ENCODE measurements at places on chromosomes 6 and 20.

- DNase-seq: peak; percentile 73
Measured at GRCh38 chr6:26234421-26235301, 130.3 kb upstream of the BTN3A2 start.

DNA sequence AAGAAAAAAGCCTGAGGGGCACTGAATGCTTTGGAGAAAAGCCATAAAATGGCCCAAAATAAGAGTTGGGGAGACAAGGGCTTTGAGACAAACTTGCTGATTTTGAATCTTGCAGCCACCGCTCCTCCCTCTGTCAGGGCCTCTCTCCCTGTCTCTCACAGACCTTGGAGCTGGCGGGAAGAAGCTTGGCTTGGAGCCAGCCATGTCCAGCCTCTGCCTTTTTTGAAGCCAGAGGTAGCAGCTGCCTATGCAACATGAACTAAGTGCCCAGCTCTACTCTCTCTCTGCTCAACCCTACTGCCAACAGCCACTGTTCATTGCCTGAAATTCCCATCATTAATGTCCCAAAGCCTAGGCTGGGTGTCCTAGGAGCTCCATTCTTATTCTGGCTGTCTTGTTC is 63.7 kb upstream of the CTNNBL1 start:
- peak; percentile 68 for DNase-seq

DNA sequence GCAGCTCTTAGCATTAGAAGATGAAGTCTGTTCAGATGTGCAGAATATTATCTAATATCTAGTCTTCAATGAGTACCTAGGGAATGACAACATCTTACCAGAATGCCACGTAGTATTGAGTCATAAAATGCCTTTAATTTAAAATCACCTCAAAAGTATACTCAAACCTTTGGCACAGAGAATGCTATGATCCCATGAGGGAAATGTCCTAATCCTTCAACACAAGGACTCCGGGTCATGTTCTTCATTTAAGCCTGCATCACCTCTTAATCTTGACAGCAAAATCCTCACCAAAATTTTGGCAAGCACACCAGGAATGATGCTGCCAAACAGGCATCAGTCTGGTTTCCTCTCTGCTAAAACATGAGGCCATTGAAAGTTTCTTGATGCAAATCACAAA is 23.6 kb upstream of the MARCKS start:
- no peak for DNase-seq

DNA sequence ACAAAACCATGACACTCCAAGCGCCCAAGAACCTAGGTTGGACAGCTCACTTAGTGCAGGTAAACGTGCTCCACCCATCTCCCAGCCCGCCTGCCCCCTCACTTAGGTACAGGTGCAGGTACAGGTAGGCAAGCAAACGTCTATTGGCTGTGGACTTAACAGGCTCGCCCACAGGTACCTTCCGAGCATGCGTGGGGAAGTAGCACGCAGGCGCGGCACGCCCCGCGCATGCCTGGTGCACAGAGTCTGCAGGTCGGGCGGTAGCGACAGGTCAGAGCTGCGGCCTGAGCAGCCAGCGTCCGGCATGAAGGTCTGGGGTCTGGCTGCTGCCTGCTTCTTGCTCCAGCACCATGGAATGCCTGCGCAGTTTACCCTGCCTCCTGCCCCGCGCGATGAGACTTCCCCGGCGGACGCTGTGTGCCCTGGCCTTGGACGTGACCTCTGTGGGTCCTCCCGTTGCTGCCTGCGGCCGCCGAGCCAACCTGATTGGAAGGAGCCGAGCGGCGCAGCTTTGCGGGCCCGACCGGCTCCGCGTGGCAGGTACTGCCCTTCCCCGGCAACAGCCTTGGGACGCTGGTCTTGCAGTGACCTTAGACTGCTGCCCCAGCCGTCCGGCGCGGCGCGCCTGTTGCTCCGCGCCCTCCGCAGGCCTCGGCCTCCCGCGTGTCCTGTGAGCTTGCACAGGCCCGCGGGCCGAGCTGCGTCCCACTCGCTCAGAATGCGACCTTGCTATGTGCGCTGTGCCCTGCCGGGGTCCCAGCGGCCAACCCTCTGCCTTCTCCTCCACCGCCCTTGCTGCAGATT is at the start of gene MRS2:
TSS of gene MRS2 (plus strand) at position 240 of the 804 bp plus-strand sequence. CDS start at position 351, 111 bp downstream.
- DNase-seq: peak; percentile 90

DNA sequence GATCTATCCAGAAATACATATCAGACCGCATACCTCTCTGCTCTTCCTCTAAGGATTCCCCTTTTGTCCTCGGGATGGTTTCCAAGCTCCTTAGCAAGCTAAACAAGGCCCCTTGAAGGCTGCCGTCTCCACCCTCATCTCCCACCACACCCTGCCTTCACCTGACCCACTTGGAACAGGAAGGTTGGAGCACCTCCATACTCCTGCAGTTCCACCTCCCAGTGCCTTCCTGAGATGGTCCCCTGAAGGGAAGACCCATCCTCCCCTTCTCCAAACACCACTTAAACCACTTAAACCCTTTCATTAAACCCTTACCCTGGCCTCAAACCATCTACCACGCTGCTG is 8.5 kb upstream of the POU5F1 start:
- no peak for DNase-seq

DNA sequence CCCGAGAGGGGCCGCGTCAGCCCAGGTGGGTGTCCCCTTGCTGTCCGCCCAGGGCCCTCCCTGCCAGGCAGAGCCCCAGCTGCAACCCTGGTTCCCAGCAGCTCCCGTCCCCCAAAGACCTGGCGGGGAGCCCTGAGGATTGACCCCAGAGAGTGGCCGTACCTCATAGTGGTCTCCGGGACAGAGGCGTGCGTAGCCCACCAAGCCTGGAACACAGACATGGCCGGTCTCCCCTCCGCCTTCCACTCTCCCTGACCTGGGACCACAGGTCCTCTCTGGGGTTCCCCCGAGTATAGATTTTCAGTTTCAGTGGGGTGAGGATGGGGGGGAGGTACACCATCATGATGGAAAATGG is 82.6 kb downstream of the RIPOR3 start:
- no peak for DNase-seq

- DNase-seq: no peak
Measured at GRCh38 chr6:111725446-111726112, 119.9 kb upstream of the TRAF3IP2 start.

- DNase-seq: no peak
Measured at GRCh38 chr6:121764493-121764892, 329.0 kb downstream of the GJA1 start.

GRCh38 chr6:157424491-157425020 is 43.6 kb downstream of the ZDHHC14 start:
- no peak for DNase-seq

- DNase-seq: no peak
Measured at GRCh38 chr6:15038013-15038791, 207.7 kb upstream of the JARID2 start.

DNA sequence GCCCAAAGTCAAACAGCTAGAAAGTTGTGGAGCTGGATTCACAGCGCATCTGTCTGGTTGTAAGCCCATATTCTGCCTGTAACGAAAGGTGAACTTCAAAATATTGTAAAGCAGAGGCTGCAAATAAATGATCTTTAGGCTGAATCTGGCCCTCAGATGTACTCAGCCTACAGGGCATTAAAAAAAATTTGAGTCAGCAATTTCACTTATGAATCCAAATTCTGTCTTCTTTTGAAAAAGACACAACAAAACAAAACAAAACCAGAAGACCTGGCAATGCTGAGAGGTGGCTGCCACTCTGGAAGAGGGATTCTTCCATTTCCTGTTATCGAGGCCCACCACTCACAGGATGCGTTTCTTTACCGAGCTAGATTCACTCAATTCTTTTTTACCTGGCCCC is 7.1 kb downstream of the LAMA4 start:
- no peak for DNase-seq

GRCh38 chr6:114277220-114277619 is 65.6 kb downstream of the HS3ST5 start:
- no peak for DNase-seq

GRCh38 chr6:11812951-11813350 is 34.3 kb upstream of the ADTRP start:
- no peak for DNase-seq

DNA sequence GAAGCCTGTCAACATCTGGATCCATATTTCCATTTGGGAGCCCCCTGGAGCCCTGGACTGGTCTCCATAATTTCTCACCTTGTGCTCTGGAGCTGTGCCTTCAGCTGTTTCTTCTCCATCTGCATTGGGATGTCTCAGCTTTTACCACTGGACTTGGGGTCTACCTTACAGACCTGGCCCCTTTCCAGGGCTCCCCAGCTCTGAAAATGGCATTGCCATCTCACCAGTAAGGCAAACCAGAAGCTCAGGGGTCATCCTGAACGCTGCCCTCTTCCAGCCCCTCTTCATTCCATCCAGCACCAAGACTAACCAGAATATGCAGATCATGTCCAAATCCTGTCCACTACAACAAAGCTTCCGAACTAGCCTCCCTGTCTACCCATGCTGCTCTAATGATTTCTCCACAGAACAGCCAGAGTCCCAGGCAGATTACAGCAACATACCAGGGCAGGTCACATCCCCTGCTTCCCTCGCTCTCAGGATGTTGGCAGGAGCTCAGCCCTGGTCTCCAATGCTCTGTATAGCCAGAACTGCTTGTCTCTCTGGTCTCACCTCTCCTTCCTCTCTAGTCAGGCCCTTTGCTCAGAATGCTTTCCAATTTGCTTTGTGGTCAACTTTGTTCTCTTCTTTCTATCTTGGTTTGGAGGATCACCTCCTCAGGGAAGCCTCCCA is 17.7 kb upstream of the NNAT start:
- no peak for DNase-seq

DNA sequence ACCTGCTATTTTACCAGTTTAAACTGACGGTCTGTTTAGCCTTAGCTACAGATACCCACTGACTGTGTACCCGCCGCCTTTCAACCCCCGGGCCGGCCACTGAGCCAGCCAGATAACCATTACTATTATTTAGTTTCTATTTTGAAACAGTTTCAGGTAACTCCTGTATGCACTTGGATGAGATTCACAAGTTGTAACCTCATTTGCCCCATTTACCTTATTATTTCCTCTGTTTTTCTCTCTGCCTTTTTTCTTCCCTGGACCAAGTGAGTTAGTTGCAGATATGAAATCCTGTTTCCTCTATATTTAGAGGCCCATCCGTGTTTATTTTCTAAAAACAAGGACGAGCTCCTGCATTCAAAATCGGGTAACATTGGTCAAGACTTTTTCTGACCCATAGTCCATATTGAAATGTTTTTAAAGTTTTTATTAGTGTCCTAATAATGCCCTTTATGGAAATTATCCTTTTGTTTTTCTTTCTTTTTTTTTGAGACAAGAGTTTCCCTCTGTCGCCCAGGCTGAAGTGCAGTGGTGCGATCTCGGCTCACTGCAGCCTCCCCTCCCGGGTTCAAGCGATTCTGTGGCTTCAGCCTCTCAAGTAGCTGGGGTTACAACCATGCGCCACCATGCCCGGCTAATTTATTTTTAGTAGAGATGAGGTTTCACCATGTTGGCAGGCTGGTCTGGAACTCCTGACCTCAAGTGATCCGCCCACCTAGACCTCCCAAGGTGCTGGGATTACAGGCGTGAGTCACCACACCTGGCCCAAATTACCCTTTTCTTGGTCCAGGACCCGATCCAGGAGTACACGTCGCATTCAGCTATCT is 767 bp downstream of the AP5S1 start:
- no peak for DNase-seq

GRCh38 chr6:55772730-55773129 is 102.7 kb downstream of the BMP5 start:
- DNase-seq: no peak

DNA sequence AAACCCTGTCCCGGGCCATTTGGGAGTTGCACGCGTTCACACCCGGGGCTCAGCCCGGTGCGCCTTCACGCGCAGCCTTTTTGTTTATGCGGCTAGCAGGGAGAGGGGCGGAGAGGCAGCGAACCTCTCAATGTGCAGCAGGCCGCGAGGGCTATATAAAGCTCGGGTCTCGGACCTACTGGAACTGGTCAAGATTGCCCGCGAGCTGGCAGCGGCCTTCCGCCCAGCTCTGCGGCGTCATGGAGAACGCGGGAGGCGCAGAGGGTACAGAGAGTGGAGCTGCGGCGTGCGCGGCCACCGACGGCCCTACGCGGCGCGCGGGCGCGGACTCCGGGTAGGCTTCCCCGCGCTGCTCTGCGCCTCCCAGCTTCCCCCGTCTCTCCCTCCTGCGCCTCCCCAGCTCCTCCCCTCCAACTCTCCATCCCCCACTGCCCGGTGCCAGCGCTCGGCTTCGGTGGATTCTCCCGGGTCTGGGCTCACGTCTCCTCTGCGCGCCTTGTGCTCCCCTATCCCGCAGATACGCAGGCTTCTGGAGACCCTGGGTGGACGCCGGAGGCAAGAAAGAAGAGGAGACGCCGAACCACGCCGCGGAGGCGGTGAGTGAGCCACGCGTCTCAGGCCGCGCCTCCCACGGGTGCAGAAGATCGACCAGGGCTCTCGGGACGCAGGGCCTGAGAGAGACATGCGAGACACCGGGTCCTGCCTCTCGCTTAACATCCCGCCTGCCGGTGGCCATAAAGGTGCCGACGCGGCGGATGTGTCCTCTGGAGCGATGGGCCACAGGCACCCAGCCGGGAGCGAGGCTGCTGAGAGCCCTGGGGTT is at the start of gene RIPPLY2:
TSS of gene RIPPLY2 (plus strand) at position 183 of the 823 bp plus-strand sequence. CDS start at position 240, 57 bp downstream.
- DNase-seq: peak; percentile 89

DNA sequence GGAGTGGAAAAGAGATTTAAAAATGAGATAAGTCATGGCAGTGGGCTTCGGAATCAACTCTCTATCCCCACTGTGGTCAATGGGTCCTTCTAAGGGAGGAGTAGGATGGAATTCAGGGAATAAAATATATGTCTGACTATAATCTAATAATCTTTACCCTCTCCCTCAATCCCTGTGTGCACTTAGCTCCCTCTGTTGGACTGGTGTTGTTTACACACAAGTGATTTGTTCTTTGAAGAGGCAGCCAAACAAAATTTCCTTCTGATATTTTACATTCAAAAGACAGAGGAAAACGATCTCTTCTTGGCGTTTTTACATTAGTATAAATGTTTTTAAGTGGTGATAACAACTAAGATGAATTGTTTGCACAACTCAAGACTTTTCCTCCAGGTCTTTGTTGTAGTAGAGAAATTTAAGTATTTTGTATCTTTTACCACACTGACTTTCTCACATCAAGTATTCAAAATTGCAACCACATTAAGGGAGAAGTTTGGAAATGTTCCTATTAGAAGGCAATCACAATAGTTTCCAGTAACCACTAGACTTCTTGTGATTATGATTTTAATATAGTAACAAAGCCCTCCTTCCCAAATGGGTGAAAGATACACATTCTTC is 317.8 kb downstream of the CENPW start:
- peak; percentile 7 for DNase-seq

- no peak for DNase-seq
Measured at GRCh38 chr6:24911796-24912382, 23.9 kb downstream of the RIPOR2 start.

DNA sequence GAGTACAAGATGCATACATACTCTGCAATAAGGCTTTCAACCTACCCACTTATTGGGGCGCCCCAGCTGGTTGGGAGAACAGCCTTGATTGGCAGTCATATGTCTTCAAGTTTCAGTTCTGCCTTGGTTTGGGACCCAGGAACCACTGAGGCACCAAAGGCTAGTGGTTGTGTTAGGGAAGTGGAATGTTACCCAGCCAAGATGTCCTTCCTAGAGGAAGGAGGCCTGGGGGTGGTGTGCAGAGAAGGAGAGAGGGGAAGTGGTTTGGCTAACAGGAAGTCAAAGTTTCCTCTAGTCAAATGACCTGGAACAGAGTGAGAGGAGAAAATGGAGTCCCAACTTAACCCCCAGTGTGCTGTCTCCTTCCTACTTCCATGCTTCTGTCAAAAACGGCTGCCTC is 59.4 kb downstream of the CD164 start:
- no peak for DNase-seq

- DNase-seq: no peak
Measured at GRCh38 chr20:58836616-58837204, 14.0 kb downstream of the GNAS-AS1 start.

Data from SK-N-SH (cell line).